ENCODE measurements at places on chromosomes 16 and 17.

DNA sequence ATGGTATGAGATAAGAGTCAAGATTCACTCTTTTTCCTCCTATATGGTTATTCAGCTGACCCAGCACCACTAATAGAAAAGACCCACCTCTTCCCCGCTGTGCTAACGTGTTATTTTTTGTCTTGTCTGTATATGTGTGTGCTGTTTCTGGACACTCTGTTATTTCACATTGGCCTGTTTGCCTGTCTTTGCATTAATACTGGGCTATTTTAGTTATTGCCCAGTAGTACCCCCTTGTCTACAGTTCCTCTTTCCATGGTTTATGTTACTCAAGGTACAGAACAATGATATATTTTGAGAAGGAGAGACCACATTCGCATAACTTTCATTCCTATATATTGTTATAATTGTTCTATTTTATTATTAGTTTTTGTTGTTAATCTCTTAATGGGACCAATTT lies 74.0 kb upstream of the SIAH1 start:
- H3K27me3 ChIP-seq = no peaks in the 10 kb centered on the region
- H3K4me3 ChIP-seq = no peak overlapping the region
- no peak for DNase-seq
- no peaks in the 10 kb centered on the region for H3K36me3 ChIP-seq

DNA sequence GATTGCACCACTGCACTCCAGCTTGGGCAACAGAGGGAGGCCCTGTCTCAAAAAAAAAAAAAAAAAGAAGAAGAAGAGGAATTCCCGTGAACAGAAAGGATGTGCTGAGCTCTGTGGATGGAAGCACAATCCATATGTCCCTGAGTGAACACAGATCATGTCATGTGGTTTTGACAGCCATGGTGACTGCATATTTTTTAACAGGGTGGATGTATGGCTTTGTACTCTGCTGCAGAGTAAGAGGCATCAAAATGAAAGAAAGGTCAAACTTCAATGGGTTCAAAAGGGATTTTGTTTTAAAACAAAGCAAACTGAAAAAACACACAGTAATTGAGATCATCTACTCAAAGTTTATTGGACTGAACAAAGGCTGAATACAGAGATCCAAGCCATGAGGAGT lies 31.5 kb downstream of the MXRA7 start:
- H3K4me1 ChIP-seq = peaks cover 46% of the 10 kb centered on the region
- no peak overlapping the region for H3K27ac ChIP-seq
- no peak for DNase-seq

DNA sequence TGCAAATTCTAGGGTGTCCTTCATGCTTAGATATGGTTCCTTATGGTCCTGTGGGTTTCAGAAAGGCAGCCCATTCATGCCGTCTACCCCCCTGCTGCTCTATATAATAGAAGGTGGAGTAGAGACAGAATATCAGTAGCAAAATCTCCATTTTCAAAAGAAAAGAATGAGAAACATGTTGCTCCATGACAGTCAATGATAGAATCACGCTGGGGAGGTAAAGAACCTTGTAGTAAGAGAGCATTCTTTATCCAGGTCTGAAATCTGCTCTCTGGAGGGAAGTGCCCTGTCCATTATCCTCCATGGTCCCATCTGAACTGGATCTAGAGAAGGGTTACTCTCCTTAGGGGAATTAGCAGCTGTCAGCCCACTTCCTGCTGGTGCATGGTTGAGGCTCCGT lies 272.8 kb downstream of the WWOX start:
- H3K4me3 ChIP-seq = no peak overlapping the region
- no peaks in the 10 kb centered on the region for H3K36me3 ChIP-seq
- no peaks in the 10 kb centered on the region for H3K27me3 ChIP-seq

DNA sequence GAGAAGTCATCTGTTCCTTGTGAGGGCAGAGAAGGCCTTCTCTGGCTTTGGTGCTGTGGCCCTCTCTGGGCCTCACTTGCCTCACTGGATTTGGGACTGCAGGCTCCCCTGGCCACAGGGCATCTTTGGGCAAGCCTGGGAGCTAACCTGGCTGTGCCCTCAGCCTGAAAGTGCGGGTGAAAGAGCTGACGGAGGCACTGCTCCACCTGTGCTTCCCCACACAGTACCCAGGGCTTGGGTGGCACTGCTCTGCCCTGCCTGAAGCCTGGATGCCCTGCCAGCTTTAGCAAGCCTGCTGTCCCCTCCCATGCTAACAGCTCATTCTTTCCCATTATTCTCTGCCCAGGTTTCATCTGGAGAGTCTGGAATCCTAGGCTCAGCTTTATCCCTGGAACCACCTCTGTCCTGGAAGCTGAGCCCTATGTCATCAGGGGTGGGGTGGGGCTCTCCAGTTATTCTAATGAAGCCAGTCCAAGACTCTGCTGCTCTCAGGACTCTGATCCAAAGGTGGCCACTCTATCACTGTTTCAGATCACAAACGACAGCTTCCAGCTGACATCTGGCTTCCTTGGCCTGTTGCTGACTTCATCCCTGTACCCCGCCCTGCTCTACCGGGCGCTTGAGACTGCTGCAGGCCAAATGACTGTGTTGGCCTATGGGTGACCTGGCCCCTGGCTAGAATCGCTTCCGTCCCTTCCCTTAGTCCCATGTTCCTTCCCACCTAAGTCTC lies 29.3 kb downstream of the HIC1 start:
- DNase-seq = no peak
- H3K4me1 ChIP-seq = peaks cover 26% of the 10 kb centered on the region
- H3K36me3 ChIP-seq = peaks cover 16% of the 10 kb centered on the region

GRCh38 chr16:59411961-59412841 lies 678.1 kb upstream of the GOT2 start:
- no peaks in the 10 kb centered on the region for H3K4me1 ChIP-seq
- H3K27me3 ChIP-seq = no peaks in the 10 kb centered on the region
- no peak overlapping the region for H3K27ac ChIP-seq
- H3K4me3 ChIP-seq = no peak overlapping the region
- no peaks in the 10 kb centered on the region for H3K36me3 ChIP-seq

GRCh38 chr16:35252356-35252936 lies 1793.0 kb downstream of the TP53TG3F start:
- no peak overlapping the region for H3K4me3 ChIP-seq
- H3K36me3 ChIP-seq = no peaks in the 10 kb centered on the region
- H3K4me1 ChIP-seq = no peaks in the 10 kb centered on the region
- no peak overlapping the region for H3K27ac ChIP-seq
- no peak for DNase-seq

DNA sequence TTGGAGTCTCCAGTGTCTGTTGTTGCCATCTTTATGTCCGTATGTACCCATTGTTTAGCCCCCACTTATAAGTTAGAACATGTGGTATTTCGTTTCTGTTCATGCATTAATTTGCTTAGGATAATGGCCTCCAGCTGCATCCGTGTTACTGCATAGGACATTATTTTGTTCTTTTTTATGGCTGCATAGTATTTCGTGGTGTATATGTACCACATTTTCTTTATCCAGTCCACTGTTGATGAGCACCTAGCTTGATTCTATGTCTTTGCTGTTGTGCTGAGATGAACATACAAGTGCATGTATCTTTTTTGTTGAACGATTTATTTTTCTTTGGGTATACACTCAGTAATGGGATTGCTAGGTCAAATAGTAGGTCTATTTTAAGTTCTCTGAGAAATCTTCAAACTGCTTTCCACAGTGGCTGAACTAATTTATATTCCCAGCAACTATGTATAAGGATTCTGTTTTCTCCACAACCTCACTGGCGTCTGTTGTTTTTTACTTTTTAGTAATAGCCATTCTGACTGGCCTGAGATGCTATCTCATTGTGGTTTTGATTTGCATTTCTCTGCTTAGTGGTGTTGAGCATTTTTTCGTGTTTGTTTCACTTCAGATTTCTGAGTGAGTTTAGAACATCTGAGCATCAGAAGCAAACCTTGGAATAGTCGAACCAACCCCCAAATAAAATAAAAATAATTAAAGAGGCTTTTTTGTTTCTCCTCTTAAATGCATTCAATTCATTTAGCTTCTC lies 304.7 kb downstream of the ZFHX3 start:
- no peak overlapping the region for H3K4me3 ChIP-seq
- no peaks in the 10 kb centered on the region for H3K36me3 ChIP-seq
- no peaks in the 10 kb centered on the region for H3K4me1 ChIP-seq
- H3K27ac ChIP-seq = no peak overlapping the region

DNA sequence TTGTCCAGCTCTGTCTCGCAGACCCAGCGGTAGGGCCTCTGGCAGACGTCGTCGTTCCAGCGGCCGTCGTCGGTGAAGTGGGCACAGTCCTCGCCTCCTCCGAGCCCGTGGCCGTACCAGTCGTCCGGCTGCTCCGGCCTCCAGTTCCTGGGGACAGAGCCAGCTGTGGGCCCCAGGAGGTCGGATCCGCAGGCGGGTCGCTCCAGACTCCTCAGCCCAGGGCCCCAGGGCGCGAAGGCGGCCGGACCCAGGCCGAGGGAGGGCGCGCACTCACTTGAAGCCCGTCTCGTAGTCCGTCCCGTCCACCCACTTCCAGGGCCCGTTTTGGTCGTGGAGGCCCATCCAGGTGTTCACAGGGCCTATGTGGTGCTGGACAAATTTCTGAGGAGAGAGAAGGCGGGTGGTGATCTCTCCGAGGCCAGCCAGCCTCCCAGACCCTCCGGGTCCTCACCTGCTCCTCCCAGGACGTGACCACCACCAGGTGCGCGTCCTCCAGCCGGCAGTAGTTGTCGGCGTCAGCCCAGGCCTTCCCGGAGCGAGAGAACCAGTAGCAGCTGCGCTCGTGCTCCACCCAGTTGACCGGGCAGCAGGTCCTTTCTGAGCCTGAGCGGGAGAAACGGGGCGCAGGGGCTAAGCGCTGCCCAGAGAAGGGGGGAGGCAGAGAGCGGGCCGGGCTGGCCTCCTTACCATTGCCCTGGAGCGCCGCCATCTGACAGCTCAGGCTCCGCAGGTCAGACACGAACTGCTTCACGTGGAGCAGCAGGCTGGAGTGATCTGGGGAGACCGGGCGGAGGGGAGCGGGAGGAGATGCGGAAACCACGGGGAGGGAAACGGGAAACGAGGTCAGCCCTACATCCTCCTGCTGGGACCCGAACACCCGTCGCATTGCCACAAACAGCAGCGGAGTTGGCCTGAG lies 5.2 kb downstream of the ASGR1 start:
- H3K4me3 ChIP-seq = peak overlapping the region; percentile 54
- DNase-seq = peak; percentile 24
- H3K36me3 ChIP-seq = no peaks in the 10 kb centered on the region
- H3K27me3 ChIP-seq = peaks cover 60% of the 10 kb centered on the region

- H3K4me1 ChIP-seq = peaks cover 13% of the 10 kb centered on the region
- H3K4me3 ChIP-seq = no peak overlapping the region
- no peak for DNase-seq
Observed at GRCh38 chr17:57552114-57552624, 192.9 kb downstream of the CCDC182 start.

DNA sequence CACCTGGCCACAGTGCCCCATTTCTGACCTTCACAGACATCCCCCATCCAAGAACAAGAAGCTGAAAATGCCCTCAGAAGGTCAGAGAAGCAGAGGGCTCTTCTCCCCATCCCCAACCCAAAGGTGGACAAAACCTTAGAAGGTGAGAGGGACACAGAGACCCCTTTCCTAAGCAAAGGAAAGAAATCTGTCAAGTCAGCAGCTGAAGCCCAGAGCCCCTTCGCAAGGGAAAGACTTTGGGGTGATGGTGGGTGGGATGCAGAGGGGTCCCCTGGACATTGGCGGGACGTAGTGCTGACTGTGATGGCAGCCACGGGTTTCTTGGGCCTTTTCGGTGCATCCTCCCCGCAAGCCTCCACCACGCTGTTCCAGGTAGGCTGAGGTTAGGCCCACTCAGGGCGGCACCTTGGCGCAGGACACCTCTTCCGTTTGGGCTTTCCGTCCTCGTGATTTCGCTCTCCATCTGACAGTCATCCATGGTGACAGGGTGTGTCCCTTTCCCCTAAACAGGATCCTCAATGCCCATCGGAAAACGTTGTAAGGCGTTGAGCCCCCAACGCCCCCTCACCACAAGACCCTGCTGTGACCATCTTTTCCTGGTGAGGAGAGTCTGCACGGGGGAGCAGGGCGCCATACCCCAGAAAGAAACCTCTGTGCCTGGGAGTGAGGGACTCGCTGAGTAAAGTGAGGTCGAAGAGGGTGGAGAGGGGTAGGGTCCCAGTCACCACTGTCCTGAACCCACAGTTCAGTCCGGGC lies 10.7 kb upstream of the GSDMA start:
- no peak for DNase-seq
- H3K4me1 ChIP-seq = peaks cover 2% of the 10 kb centered on the region
- H3K27me3 ChIP-seq = no peaks in the 10 kb centered on the region

- no peak overlapping the region for H3K4me3 ChIP-seq
- no peaks in the 10 kb centered on the region for H3K36me3 ChIP-seq
- H3K27ac ChIP-seq = no peak overlapping the region
Observed at GRCh38 chr17:72691586-72691985, 400.9 kb downstream of the SLC39A11 start.

DNA sequence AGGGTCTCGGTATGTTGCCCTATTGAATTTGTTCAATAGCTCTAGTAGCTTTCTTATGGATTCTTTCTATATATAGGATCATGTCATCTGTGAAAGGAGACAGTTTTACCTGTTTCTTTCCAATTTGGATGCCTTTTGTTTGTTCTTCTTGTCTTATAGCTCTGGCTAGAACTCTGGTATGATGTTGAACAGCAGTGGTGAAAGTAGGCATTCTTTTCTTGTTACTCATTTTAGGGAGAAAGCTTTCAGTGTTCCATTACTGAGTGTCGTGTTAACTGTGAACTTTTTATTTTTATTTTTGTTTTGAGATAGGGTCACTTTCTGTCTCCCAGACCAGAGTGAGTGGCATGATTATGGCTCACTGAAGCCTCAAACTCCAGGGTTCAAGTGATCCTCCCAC lies 21.2 kb downstream of the EFCAB5 start:
- no peak overlapping the region for H3K27ac ChIP-seq
- H3K36me3 ChIP-seq = no peaks in the 10 kb centered on the region
- no peak overlapping the region for H3K4me3 ChIP-seq

- H3K4me1 ChIP-seq = peaks cover 9% of the 10 kb centered on the region
- no peak overlapping the region for H3K27ac ChIP-seq
- no peaks in the 10 kb centered on the region for H3K27me3 ChIP-seq
- no peak overlapping the region for H3K4me3 ChIP-seq
Observed at GRCh38 chr17:1865252-1866037, 35.6 kb downstream of the RPA1 start.

DNA sequence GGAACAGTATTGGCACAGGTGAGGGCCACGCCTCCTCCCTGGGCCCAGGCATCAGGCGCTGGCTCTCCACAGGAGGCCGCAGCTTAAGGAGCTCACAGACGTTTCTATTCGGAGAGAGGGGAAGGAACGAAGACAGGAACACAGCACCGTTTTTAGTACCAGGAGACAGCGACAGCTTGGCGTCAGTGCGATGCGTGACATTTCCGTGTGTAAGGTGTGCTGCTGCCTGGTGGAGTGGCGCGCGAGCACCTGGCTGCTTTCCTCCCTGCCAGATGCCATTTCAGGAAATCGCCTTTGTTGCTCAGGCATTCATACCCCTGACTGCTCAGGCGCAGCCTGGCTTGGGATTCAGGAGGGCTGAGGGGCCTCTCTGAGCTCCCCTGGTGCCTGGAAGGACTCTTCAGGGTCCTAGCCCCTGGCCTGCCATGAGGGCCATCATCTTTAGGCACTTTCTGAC lies 367.5 kb downstream of the CPPED1 start:
- H3K27me3 ChIP-seq = no peaks in the 10 kb centered on the region
- H3K4me1 ChIP-seq = no peaks in the 10 kb centered on the region
- no peak overlapping the region for H3K27ac ChIP-seq
- no peak overlapping the region for H3K4me3 ChIP-seq
- no peak for DNase-seq

Measured in T-cell (primary cell).